ENCODE measurements at places on chromosomes 6 and 20.
A peak's percentile ranks its signal among the peaks of the same experiment; 100 is the strongest.

GRCh38 chr6:111589366-111589765 is 16.3 kb downstream of the TRAF3IP2 start:
- DNase-seq: no peak

- no peak for DNase-seq
These were observed 114.7 kb downstream of the ERMARD start for GRCh38 chr6:169866140-169866534.

DNA sequence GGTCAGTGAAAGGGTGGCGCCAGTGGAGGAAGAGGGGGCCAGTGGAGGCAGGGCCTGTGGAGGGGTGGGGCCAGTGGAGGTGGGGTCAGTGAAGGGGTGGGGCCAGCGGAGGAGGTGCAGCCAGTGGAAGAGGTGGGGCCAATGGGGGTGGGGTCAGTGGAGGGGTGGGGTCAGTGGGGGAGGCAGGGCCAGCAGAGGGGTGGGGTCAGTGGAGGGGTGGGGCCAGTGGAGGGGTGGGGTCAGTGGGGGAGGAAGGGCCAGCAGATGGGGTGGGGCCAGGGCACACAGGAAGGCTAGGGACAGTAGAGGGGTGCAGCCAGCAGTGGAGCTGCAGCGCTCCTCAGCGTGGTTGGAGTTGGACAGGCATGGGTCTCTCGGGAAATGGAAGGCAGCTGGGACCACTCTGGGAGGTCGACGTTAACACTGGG is 18.7 kb downstream of the ADRM1 start:
- DNase-seq: no peak

DNA sequence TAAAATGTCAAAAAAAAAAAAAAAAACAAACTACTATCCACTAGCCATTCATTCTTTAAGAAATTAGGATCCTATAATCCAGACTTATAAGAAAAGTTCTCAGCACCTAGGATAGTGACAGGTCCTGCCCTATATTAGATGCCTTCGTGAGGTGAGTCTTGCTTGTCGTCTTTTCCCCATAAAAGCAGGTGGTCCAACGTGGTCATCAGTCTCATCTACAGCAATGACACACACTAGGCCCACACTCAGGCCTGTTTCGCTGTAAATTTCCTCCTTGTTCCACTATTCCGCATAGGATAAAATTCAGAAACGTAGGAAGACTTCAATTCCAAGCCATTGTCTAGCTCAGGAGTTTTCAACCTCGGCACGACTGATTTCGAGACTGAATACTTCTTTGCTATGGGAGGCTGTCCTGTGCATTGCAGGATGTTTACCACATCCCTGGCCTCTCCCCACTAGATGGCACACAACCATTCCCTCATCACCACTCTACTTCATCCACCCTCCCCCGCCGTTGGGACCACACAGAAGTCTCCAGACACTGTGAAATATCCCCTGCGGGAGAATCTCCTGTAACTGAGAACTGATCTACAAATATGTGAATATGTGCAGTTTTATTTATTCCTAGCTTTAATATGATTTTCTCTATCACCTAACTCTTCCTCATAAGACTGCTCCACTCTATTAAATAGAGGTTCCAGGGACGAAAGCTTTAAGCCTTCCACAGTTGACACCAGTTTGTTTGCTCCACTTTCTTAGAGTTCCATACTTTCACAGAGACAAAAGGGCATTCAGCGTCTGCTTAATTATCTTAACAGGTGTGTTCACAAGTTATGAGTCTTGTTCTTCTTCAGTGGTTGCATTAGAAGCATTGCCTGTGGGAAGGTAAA is 346.3 kb downstream of the BMP2 start:
- no peak for DNase-seq

DNA sequence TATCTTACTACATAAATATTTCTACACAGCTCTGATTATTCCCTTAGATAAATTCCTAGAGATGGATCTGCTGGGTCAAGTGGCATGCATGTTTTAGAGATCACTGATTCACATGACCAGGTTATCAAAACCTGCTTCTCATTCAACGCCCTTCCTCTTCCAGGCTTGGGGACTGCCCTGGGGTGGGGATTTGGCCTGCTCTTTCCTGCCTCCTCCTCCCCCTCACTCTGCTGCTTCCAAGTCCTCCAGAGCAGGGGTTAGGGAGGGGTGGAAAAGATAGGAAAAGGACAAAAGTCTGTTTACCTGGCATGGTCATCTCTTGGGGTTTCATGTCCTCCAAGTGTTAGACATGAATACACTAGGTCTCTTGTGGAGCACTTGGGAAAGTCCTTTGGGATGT is 105.6 kb upstream of the GPR6 start:
- DNase-seq: no peak

DNA sequence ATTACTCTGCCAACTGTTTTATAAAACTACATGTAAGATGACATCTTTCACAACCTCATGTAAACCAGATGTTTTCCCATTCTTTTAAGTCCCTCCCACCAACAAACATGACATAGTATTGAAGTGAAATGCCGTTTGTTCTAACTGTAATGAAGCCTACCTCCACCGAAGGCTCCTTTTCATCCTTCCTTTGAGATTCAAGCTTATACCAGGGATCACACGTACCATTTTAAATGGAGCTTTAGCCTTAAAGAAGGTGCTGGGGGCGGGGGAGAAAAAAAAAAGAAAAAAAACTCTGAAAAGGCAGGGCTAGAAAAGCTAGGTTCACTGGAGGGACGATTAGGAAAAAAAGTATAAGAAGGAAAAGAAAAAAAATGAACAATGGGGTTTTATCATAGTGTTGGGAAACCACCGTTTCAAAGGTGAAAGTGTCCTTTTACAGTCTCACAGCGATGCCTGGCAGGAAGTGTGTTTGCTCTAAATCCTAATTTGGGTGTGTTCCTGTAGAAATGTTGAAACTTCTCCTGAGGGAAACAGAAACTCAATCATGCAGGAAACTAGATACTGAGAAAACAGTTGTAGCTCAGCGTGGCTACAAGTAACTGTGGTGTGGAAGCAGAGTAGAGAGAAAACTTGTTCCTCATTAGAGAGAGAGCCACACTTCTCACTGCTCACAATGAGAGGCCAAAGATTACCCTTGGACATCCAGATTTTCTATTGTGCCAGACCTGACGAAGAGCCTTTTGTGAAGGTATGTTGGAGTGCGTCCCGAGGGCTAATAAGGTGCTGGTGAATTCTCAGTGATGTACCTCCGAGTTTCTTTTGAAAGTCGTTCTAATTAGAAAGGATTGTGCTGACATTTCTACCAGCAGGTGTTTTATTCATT is 37.6 kb upstream of the HINT3 start:
- peak; percentile 35 for DNase-seq

- no peak for DNase-seq
These were observed 118.4 kb downstream of the MYLK4 start for GRCh38 chr6:2632368-2632767.

- DNase-seq: no peak
These were observed 130.1 kb downstream of the RNASET2 start for GRCh38 chr6:166826264-166826663.

DNA sequence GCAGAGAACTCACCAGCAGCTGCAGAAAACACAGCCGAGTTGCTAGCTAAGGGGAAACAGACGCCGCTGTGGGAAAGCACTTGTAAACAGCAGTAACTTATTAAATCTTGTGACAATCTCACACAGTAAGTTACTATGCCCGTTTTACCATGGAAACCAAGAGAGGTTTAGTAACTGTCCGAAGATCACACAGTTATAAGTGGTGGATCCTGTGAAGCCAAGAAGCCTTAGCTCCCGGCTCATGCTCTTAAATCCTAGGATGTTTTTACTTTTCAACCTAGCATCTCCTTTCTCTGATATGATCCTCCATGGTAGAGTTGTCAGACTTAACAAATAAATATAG is 1.5 kb upstream of the SULF2 start:
- DNase-seq: no peak

- no peak for DNase-seq
These were observed 141.5 kb upstream of the PDE10A start for GRCh38 chr6:165804331-165805066.

DNA sequence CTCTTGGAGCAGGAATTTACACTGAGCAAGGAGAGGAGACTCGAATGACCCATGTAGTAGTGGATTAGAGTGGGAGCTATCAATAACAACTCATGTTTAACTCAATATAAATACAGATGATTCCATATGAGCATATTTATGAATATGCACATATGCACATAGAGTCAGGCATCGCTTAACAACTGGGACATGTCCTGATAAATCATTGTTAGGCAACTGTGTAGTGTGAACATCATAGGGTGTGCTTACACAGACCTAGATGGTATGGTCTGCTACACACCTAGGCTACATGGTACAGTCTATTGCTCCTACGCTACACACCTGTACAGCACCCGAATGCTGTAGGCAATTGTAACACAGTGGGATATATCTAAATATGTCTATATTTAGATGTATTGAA is 75.9 kb upstream of the RALGAPA2 start:
- no peak for DNase-seq

- no peak for DNase-seq
These were observed 1.3 kb upstream of the CDYL start for GRCh38 chr6:4774715-4775493.

GRCh38 chr20:10217721-10218410 is 764 bp upstream of the SNAP25 start:
- DNase-seq: no peak

DNA sequence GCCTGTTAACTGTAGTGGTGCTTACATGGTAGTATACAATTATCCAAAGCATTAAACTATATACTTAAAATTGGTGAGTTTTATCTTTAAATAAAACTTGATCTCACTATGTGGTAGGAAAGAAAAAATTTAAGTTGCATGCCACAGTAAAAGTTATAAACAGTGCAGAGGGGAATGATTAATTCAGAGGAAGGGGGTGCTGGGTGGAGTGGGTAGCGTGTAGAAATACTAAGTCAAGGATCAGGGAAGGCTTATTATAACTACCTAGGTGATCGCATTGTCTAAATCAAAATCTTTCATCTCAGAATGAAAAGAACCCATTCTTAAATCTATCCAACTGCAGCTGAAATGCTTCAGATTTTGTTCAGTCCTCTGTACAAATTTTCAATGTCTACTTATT is 428.3 kb downstream of the ADGRB3 start:
- DNase-seq: no peak

DNA sequence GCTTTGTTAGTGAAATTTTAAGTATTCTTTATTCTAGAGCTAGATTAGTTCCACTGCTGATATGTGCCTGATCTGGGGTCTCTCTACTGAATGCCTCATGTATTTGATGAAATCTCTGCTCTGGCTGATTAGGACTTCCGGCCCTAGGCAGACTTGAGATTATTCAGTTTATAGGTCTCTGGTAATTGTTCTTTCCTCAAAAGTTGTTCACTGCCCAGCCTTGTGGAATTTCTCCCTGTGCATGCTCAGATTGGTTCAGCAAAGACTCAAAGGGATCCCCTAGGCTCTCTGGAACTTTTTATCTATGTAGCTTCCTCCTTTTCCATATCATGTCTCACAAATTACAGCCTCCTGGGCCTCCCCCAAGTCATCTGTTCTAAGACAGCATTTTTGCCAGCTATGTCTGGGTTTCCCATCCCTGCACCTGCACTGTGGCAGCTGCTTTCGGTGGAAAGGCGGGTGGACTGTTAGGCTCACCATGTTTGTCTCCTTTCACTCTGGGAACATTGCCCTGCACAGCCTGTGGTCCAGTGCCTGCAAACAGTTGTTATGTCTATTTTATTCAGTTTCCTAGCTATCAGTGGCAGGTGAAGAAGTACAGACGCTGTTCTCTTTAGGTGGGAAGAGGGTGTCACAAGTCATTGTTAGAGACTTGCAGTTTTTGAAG is 73.7 kb downstream of the RPP40 start:
- DNase-seq: no peak

DNA sequence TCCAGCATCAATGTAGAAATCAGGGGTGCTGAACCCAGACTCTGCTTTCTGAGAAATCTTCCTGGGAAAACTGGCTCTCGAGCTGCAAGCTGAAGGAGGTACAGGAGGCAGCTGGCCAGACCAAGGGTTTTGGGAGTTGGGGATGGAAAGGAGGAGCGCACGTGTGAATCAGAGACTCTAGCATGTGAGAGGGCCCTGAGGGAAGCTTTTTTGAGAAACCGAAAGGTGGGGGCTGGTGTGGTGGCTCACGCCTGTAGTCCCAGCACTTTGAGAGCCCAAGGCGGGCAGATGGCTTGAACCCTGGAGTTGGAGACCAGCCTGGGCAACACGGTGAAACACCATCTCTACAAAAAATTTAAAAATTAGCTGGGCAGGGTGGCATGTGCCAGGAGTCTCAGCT is 37.1 kb upstream of the EEF1E1 start:
- no peak for DNase-seq

DNA sequence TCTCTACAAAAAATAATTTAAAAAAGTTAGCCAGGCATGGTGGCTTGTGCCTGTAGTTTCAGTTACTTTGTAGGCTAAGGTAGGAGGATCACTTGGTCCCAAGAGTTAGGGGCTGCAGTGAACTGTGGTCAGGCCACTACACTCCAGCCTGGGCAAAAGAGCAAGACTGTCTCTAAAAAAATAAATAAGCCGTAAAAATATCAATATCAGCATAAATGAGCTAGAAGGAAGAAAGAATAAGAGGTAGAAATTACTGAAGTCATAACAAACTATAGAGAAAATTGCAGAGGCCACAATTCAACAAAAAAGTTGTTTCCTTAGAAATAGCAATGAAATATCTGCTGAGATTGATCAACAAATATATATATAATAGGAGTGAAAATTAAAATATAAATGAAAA is 827.3 kb upstream of the FLRT3 start:
- no peak for DNase-seq

GRCh38 chr20:58331961-58332551 is 22.5 kb downstream of the RAB22A start:
- no peak for DNase-seq

DNA sequence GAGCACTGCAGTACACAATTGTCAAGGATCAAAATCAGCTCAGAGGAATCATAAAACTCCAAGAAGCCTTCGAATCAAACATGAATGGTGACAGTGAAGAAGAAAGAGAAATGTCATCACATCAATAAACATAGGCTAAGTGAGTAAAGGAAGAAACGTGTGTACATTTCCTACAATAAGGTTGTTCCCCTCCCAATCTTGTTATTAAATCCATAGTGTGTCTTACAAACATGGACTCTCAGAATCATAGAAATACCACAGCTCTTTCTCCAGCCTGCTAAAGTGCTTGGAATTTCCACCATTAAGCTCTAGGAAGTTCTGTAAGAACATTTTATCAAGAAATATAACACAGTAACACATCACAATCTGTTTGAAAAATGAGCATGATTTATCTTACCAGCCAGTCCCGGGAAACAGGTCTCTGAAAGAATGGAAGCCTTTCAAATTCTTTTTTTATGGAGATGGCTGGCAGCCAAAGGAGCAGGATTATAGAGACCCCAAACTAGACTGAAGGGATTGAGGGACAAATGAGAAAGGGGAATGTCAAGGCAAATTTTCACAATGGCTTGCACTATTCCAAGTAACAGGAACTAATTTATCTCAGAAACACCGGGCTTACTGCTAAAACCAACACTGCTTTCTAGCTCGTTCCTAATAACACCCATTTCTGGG is 4.5 kb upstream of the TNFAIP3 start:
- DNase-seq: peak; percentile 20

DNA sequence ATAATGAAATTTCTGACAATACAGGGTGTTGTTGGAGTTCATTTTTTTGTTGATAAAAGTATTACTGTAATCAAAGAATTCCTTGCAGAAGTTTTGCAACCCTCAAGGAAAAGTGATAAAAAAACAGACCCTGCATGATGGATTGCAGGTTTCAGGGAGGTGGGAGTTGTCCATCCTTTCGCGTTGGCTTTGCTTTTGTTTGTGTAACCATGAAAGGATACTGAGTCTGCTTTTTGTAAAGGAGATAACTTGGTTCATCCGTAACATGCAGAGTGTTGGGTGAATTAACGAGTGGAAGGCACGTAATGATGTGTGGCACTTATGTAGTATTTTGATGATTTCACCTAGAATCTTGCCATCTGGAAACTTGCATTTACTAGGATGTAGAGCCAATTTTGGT is 23.6 kb downstream of the FOXO3 start:
- DNase-seq: no peak

- DNase-seq: no peak
These were observed 46.6 kb upstream of the UST start for GRCh38 chr6:148700047-148700715.

Data from NCI-H1048 (cell line).